ENCODE measurements at places on chromosomes 7 and 10. TPM values are rescaled to one million over a fixed set of nuclear protein-coding genes. Genes with fewer than 3 reads are reported as not detected.

GRCh38 chr7:142506601-142507000 is 242.7 kb upstream of the PRSS1 start:
- H3K27me3 ChIP-seq = peaks cover 15% of the 10 kb centered on the region
- no peaks in the 10 kb centered on the region for H3K36me3 ChIP-seq
- H3K27ac ChIP-seq = no peak overlapping the region
- no peak for DNase-seq

GRCh38 chr7:18958627-18959026 is 158.8 kb downstream of the TWIST1 start:
- no peaks in the 10 kb centered on the region for H3K36me3 ChIP-seq
- no peak overlapping the region for H3K27ac ChIP-seq
- DNase-seq = no peak

The PGAM1 gene
- 1,086 TPM for total RNA-seq

- H3K36me3 ChIP-seq = no peaks in the 10 kb centered on the region
- peaks cover 5% of the 10 kb centered on the region for H3K4me1 ChIP-seq
- H3K4me3 ChIP-seq = no peak overlapping the region
- no peak overlapping the region for H3K27ac ChIP-seq
- DNase-seq = no peak
These were observed 26.9 kb upstream of the GSAP start for GRCh38 chr7:77443042-77443441.

DNA sequence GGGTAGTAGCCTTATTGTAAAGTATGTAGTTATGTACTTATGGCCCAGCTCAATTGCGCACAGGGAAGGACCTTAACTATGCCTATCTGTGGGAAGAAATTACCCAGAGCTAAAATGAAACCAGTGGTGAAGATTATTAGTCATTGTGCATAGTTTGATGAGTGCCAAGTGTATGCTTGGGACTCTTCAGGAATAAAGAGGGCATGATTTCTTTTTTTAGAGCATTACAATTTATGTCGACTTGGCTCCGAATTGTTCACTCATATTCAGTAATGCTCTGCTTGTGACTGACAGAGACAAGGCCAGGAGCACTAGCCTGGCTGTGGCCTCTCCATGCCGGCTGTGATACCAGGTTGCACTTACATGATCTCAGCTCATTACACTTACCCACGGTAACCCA is 269.5 kb downstream of the TRIL start:
- no peak overlapping the region for H3K27ac ChIP-seq
- no peaks in the 10 kb centered on the region for H3K4me1 ChIP-seq
- H3K36me3 ChIP-seq = no peaks in the 10 kb centered on the region
- no peak for DNase-seq
- peaks cover 2% of the 10 kb centered on the region for H3K27me3 ChIP-seq
- H3K4me3 ChIP-seq = no peak overlapping the region
